ENCODE measurements at places on chromosomes 16 and 17.

DNA sequence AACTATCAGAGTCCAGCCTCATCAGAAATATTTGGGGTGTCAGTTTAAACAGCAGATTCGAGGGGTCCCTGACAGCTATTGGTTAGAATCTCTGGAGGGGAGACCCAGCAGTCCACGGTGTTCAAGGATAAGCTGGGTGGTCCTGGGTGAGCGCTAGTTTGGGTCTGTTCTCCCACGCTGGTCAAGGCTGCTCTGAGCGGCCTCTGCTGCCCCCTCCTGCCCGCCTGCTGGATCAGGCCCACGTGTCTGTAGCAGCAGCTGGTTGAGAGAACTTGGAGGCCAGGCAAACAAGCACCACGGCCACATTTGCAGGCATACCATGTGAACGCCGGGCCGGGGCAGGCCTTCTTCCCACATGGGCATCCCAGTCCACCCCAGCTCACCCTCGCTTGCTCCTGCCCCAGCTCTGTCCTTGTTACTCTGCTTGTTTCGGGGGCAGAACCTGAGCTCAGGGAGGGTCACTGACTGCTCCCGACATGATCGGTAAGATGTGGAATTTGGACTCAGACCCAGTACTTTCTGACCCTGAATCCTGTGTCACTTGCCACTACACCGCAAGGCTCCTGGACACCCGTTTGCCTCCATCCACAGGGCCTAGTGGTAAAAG is 7.4 kb downstream of the FOXF1 start:
- no peak for DNase-seq

DNA sequence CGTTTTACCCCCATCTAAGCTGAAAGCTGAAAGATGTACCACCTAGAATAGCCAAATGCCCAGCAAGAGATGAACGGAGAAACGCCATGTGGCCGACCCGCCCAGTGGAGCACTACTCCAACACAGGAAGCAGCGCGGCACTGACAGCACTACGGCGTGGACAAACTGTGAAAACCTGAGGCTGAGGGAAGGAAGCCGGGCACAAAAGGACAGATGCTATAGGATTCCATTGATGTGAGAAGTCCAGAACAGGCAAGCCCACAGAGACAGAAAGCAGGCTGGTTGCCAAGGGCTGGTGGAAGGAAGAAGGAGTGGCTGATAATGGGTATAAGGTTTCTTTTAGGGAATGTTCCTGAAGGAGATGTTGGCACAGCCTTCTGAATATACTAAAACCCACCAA is 29.4 kb upstream of the SLC38A8 start:
- no peak for DNase-seq

DNA sequence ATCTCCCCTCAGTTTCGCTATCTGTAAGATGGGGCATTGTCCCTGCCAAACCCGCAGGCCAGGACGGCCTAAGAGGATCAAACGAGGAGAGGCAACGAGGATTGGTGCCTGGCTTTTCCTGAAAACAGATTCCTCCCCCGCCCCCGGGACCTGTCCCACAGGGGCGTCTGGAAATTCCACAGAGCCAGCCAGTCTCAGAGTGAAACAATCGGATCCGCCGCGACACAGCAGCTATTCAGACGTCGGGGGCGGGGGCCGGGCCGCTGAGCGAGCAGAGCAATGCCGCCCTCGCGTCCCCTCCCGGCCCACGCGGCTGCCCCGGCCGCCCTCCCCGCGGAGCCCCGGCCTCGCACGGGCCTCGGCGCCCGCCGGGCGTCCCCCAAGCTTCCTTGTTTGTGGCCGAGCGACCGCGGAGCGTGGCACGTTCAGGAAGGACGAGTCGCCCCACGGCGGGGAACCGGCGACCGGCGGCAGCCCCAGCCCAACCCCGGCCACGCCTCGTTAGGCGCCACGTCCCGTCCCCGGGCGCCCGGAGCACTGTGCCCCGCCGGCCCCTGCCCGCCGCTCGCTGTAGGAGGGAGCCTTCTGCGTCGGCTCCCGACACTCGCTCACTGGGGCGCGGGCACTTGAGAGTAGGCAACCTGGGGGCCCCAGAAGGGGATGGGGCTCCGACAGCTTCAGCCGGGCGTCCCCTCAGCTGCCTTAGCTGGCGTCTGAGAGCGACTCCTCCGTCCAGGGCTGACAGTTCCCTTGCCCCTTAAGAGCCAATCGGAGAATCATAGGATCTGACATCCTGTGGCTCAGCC is 29.6 kb upstream of the PHOSPHO1 start:
- DNase-seq, result peak; percentile 13

GRCh38 chr17:57048096-57048495 is 37.0 kb upstream of the AKAP1 start:
- DNase-seq, result no peak

GRCh38 chr16:73052576-73052975 is 4.6 kb upstream of the ZFHX3 start:
- no peak for DNase-seq

- no peak for DNase-seq
Measured at GRCh38 chr16:53704445-53704813, 473 bp downstream of the FTO start.

DNA sequence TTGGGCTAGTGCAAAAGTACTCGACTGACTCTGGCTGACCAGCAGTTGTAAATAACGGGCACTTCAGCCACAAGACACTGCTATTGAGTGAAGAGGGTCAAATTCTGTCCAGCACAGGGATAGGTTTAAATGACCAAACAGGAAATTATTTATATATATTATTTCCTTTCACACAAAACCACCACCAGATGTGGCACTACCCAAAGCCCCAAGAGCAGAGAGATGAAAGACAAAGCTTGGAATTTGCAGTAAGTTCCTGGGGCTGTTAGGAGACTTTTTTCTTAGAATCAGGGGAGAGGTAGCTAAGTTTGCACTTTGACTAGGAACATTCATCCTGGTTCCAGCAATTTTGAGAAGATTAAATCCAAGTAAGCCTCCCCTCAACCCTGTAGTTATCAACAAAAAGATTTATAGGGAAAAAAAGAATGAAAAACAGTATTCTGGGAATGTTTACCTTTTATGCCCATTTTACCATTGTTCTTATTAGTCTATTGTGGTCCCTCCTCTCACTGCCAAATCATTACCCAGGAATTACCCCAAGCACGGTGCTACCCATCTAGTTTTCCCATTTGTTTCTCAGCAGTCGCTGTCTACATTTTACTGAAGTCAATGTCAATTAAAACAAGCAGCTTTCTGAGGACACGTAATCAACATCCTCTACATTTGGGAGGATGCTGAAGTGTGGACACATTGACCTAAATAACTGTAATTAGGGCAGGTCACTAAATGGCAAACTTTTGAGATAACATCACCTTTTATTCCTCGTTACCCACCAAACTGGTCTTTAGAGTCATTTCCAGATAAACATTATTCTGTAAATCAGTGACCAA is 43.5 kb downstream of the GRB7 start:
- DNase-seq, result no peak

DNA sequence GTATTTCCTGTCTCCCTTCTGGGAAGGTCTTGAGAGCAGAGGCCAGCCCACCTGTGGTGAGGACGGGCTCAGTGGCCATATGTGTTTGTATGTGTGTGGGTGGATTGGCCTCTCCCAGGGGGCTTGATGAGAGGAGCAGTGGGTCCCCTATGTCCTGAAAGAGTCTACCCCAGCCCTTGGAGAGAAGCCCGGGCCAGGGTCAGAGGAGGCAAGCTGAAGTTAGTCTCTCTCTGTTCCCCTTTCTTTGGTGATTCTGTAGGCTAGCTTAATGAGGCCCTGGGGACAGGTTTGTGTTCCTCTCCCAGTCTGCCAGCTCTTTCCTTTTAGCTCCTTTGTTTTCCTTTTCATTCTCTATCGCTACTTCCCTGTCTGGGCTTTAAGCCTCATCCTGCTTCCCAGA is 23.8 kb upstream of the NFATC3 start:
- no peak for DNase-seq

- DNase-seq, result no peak
Measured at GRCh38 chr16:50616883-50617645, 64.0 kb downstream of the SNX20 start.

DNA sequence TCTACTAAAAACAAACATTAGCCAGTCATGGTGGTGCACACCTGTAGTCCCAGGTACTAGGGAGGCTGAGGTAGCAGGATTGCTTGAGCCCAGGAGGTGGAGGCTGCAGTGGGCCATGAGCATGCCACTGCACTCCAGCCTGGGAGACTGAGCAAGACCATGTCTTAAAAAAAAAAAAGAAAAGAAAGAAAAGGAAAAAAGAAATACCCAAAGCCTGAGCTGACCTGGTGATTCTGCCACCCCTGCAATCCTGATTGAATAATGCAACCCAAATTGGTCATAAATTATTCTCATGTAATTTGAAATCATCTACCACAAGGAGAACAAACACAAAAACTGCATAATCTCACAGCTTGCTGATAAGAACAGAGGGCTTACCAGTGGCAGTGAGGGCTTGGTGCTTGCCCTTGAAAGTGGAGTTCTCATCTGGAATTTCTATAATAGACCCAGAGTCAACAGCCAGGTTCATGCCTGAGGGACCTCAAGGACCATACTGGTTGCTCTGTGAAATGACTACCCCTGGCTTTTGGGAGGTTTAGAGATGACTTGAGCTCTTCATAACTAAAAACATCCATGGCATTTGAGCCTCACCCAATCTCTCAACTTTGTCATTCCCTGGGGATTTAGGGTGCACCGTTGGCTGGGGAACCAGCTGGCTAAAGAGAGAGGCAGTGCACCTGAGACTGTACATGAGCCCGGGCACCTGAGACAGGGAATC is 35.4 kb upstream of the TMC5 start:
- no peak for DNase-seq
